Ascending aorta (tissue), 2 donors: ENCODE measurements at places on chromosomes 16 and 17.

DNA sequence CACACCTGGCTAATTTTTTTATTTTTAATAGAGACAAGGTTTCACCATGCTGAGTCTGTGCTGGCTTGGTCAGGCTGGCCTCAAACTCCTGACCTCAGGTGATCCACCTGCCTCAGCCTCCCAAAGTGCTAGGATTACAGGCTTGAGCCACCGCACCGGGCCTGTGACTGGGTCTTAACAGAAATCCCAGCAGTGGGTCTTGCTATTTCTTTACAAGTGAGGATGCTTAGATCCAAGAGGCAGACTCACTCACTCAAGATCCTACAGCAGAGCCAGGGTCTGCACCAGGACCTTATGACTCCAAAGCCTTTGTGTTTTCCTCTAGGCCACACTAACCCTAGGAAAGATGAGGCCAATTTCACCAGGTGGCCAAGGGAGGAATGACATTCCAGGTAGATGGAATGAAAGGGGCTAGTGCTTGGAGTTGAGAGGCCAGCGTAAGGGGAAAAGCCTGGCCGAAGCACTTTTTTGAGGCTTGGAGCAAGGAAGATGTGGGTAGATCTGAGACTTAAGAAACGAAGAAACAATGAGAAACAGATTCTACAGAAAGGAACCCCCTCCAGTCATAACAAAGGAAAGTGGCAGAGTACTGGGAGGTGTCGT lies 5.7 kb upstream of the STAT5A start:
- DNase-seq = no peak

DNA sequence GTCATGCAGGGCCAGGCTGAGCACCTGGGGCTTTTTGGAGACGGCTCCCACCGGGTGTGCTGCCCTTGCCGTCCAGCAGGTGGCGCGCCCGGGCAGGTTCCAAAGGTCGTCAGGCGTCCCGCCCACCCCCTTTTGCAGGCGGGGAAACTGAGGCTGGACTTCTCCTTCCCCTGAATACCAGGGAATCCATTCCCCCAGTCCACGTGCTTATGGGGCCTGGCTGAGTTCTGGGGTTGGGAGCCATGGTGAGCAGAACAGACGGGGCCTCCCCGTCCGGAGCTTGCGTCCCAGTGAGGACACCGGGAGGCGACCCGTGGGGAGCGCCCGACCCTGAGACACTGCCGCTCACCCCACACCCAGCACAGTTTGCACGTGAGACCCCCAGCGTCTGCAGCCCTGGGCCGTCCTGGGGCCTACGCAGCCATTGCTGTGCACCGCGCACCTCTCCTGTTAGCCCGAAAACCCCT lies 51.8 kb upstream of the JPH3 start:
- DNase-seq = no peak

- no peak for DNase-seq
Observed at GRCh38 chr16:77834635-77835540, 46.5 kb downstream of the VAT1L start.

DNA sequence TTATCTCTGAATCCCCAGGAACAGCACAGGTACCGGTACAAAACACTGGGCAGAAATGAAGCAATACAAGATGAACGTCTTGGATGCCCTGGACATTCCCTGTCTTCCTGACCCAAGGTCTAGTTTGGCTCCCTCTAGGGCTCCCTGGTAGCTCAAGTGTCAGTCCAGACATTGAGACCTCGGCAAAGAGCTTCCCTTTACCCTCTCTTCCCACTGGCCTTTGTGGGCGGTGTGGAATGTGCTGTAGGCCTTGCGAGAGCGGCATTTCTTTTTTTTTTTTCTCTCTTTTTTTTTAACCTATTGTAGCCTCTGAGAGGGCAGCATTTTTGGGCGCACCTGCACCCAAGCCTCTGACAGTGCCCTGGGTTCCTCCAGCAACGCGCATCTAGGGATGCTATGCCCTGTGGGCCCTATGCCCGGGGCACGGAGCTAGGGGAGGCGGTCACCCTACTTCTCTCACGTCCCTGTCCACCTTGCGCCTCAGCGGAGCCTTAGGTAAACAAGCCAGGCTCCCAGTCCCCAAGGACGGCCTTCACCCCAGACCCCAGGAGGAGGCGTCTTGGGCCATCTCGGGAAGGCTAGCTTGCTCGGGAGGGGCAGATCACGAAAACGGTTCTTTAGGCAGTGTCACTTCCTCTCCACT lies 1.2 kb upstream of the NFATC3 start:
- no peak for DNase-seq

DNA sequence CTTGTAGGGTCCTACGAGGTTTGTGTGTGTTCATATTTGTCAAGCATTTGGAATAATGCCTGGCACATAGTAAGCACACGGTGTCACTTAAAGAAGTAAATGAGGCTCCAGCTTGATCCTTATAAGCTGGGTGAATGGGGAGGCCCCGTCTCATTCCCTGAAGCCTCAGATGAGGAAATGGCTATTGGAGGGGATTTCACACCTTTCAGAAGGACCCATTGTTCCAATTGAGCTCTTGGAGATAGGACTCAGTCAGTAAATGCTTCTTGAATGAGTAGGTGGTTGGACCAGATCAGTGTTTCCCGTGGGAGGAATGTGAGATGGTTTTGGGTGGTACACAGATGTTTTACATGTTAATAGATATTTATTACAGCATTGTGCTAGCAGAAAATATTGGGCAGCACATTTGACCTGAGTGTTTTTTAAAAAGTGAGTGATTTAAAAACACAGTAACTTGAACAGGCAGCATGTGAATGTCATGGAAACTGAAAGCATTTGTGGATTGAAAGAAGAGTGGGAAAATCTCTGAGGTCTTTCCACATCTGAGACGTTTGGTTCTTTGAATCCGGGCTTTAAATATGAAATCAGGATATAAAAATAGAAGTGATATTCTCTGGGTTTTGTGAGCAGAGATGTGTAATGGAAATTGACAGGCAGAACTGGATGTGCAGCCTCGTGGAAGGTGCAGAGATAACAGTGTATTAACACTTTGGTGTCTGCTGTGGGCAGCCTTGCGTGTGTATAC lies 36.4 kb upstream of the ARHGAP17 start:
- DNase-seq = no peak

- no peak for DNase-seq
Observed at GRCh38 chr17:30848021-30848420, 16.3 kb downstream of the ATAD5 start.

DNA sequence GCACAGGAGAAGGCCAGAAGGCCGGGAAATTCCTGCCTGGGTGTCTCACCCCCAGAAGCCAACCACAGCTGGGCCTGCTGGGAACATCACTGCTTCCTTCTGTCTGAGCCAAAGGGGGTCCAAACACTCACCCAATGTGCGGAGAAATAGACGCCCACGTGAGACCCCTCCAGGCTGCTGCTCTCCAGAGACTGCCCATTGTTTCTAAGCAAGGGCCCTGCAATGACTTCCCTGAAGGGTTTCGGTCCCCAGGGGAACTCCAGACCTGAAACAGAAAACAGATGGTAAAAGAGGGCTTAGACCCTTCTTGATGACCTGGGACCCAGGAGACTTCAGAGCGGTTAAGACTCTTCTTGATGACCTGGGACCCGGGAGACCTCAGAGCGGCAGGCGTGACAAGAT lies 41.3 kb downstream of the MRM3 start:
- no peak for DNase-seq

GRCh38 chr16:81492311-81492761 lies 47.7 kb downstream of the CMIP start:
- DNase-seq = no peak

DNA sequence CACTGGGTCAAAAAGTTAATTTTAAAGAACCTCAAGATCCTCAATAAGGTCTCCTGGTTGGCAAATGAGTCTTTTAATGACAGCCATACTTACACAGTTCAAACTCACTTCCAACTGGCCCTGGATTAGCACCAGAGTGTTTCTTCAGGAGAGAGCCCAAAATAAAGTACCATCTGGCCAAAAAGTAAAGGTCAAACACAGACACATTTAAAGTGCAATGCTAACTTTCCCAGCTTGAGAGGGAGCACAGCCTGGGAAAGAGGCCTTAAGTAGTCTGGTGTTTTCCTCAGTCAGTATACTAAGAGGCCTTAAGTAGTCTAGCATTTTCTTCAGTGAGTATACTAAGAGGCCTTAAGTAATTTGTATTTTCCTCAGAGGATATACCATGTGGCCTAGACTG lies 46.6 kb upstream of the ERN1 start:
- DNase-seq = no peak

DNA sequence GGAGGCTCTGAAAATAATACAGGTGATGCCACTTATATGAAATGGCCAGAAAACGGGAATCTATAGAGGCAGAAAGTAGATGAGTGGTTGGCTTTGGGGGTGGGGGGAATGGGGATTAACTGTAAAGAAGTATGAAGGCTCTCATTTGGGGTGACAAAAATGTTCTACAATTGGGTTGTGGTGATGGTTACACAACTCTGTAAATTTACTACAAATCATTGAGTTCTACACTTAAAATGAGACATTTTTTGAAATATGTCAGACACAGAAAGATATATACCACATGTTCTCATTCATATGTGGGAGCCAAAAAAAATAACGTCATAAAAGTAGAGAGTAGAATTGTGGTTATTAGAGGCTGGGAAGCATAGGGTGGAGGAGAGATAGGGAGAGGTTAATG lies 25.7 kb downstream of the ARHGAP17 start:
- no peak for DNase-seq

DNA sequence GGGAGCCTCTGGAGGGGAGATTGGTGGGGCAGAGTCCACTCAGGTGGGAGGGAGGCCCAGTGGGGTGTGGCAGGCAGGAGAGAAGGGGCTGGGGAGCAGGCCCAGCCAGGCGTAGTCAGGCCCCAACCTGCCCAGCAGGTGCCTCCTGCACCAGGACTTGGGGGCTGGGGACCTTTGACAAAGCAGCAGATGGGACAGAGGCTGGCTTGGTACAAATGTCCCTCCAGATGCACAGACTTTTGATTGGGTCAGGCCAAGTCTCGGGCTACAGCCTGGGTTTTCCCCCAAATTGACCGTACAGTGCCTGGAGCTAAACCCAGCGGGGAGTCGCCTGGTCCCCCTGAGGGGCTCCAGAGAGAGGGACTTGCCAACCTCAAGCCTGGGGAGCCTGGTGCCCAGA lies 411 bp downstream of the GGT6 start:
- DNase-seq = no peak

GRCh38 chr17:35875072-35875799 lies 4.9 kb downstream of the CCL5 start:
- DNase-seq = no peak

DNA sequence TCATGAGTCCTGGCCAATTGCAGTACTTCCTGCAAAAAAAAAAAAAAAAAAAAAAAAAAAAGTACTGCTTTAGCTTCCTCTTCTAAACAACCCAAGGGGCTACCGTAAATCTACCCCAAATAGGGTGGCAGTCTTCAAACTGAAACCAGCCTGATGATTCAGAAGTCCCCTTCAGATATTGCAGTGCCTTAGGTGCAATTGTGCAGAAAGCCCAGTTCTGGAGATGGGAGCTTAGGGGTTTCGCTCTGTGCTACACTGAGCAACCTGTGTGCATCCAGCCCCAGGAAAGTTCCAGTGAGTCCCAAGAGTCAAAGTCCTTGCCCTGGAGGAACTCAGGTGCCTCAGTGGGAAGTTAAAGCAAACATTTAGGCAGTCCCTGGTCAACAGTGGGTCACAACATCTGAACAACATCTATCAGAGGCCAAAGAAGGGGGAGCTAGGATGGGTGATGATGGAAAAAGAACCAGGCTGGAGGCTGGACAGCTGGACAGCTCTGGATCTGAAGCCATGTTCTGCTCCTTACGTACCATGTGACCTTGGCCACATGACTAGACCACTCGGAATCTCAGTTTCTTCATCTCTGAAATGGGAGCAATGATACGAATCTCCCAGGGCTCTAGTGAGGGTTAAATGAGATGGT lies 6.7 kb upstream of the CIITA start:
- DNase-seq = no peak

GRCh38 chr17:68020409-68020756 lies 15.2 kb upstream of the KPNA2 start:
- DNase-seq = no peak

- no peak for DNase-seq
Observed at GRCh38 chr16:81649561-81650184, 129.4 kb upstream of the PLCG2 start.

DNA sequence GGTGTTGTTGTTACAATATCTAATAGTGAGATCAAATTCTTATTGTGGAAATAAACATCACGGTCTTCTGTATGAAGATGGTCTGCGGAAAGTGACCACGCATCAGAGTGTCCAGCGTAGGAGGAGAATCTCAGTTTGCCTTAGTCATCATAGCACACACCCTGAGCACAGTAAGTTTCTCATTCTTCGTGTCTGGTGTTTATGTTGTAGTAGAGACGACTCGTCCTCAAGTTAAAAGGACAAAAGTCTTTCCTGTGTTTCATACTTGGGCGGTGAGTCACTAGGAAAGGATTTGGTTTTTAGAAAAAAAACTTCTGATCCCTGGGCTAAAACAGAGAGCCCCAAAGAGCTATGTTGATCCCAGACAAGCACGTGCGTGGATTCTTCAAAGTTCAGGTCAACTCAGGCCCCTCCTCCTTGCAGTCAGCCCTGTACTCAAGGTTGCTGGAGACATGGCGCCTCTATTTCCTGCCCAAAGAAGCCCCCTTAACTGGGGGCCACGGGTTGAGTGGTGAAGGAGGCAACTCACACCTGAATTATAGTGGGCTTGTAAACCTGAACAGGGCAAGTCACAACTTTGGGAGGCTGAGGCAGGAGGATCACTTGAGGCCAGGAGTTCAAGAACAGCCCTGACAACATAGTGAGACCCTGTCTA lies 170.4 kb downstream of the ZFHX3 start:
- no peak for DNase-seq

GRCh38 chr17:16364625-16365024 lies 11.4 kb upstream of the CENPV start:
- DNase-seq = no peak

- DNase-seq = no peak
Observed at GRCh38 chr17:72233986-72234385, 113.2 kb downstream of the SOX9 start.

- peak; percentile 95 for DNase-seq
Observed at GRCh38 chr16:57372372-57373116, at the start of gene CX3CL1. CX3CL1 (plus strand) TSS chr16:57372490; CDS start chr16:57372569, 79 bp downstream.

DNA sequence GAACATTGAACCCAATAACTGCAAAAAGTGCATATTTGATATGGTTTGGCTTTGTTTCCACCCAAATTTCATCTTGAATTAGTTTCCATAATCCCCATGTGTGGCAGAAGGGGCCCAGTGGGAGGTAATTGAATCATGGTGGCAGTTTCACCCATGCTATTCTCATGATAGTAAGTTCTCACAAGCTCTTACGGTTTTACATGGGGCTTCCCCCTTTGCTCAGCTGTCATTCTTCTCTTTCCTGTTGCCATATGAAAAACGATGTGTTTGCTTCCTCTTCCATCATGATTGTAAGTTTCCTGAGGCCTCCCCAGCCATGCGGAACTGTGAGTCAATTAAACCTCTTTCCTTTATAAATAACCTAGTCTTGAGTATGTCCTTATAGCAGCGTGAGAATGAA lies 127.6 kb downstream of the CHD9NB start:
- no peak for DNase-seq

GRCh38 chr17:45150911-45151809 lies 2.9 kb downstream of the HEXIM1 start:
- DNase-seq = no peak

GRCh38 chr17:34447406-34447805 lies 84.4 kb upstream of the CCL1 start:
- no peak for DNase-seq

- DNase-seq = no peak
Observed at GRCh38 chr17:39739885-39740356, 2.2 kb downstream of the GRB7 start.
